ENCODE measurements at places on chromosomes 6 and 20.

GRCh38 chr6:2976060-2976459 lies 4.7 kb upstream of the SERPINB6 start:
- DNase-seq: no peak

DNA sequence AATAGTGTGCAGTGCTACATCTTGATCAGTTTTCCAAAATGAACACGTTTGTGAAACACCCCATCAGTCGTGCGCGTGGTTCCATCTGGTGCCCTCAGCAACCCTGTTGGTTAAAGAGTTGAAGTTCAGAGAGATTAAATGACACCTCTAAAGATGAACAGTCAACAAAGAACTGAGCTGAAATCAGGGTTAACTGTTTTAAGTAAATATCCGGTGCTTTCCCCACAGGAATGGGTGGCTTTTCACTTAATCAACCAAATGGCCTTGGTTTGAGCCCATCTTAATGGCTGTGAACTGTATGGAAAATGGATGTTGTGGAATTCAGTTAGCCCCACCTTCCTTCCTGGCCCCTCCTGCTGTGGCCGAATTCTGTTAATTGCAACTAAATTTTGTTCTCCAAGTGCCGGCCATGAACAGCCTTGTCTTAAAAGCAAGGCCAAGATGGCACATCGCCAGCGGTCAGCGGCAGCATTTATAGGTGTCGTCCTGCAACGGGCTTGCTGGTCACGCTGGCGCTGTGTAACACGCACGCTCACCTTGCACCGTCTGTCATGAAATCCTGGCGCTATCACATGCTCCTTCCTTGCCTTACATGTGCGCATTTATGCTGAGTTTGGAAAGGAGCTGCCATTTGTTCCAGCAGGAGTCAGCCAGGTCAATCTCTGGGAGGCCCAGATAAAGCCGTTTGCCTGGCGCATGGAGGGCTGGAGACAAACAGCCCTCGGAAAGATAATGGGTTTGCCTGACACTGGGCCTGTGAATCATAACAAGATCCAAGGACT lies 164.5 kb downstream of the ERMARD start:
- DNase-seq: no peak

- DNase-seq: no peak
Observed at GRCh38 chr6:128259029-128259724, 261.2 kb downstream of the PTPRK start.

GRCh38 chr6:118565311-118565960 lies 17.3 kb downstream of the PLN start:
- DNase-seq: no peak

DNA sequence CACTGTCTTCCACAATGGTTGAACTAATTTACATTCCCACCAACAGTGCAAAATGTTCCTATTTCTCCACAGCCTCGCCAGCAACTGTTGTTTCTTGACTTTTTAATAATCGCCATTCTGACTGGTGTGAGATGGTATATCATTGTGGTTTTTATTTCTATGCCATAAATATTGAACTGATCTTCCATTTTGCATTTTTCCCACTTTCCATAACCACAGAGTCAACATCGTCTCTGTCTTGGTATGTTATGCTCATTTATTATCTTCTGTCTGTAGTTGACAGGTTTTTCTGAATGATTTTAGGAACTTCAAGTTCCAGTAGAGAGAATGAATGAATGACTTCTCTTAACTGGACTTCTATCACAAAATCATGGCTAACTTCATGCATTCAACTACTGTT lies 259.8 kb downstream of the UST start:
- DNase-seq: no peak

DNA sequence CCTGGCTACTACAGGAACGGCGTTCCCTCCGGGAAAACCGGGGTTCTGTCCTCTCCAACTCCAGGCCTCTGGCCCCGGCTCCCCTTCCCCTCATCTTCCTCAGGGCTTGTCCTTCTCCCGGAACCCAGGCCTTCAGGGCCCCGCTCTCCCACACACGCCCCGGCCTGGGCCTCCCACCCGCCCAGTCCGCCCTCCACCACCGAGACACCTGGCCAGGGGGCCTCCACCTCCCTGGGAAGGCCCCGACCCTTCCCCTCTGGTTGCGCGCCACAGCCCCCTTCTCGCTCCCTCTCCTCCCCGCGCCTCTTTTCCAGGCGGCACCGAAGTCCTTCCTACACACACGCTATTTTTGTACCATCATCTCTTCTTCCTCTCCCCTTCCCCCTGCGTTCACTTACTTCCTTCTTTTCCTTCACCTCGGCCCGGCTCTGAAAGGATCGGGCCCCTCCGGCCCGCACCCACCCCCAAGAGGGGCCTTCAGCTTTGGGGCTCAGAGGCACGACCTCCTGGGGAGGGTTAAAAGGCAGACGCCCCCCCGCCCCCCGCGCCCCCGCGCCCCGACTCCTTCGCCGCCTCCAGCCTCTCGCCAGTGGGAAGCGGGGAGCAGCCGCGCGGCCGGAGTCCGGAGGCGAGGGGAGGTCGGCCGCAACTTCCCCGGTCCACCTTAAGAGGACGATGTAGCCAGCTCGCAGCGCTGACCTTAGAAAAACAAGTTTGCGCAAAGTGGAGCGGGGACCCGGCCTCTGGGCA lies 1.3 kb upstream of the SIRPA start:
- peak; percentile 27 for DNase-seq

DNA sequence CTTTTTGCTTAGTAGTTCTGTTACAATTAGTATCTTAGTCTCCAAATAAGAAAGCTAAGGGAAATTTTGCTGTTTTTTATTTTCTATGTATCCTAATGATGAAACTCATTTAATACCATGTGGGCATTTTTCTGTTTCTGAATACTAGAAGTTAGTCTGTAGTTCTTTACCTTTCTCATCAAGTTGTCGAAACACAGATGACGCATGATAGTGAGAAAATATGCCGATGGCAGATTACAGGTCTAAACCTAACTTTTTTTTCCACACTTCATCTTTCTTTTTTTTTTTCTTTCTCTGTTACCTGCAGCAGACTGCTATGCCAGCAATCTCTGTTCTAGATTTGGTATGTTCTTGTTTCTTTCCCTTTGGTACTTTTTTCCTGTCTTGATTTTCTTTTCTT lies 43.3 kb upstream of the KIF25 start:
- DNase-seq: no peak

DNA sequence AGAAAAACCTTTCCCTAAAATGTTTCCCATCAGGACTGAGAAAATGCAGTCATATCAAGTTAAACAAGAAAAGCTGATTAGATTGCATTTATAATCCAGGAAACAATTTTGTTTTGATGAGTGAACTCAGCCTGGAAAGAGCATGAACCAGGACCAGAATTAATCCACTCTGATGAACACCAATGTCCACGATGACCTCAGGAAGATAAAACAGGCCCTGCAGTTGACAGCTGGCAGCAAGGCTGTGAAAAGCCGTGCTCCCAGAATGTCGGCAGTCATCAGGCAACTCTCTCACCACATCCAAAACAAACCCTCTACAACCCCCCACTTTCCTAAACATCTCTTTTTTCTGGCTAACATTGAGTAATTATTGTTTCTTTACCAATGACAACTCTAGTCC lies 74.0 kb upstream of the PROKR2 start:
- DNase-seq: no peak

DNA sequence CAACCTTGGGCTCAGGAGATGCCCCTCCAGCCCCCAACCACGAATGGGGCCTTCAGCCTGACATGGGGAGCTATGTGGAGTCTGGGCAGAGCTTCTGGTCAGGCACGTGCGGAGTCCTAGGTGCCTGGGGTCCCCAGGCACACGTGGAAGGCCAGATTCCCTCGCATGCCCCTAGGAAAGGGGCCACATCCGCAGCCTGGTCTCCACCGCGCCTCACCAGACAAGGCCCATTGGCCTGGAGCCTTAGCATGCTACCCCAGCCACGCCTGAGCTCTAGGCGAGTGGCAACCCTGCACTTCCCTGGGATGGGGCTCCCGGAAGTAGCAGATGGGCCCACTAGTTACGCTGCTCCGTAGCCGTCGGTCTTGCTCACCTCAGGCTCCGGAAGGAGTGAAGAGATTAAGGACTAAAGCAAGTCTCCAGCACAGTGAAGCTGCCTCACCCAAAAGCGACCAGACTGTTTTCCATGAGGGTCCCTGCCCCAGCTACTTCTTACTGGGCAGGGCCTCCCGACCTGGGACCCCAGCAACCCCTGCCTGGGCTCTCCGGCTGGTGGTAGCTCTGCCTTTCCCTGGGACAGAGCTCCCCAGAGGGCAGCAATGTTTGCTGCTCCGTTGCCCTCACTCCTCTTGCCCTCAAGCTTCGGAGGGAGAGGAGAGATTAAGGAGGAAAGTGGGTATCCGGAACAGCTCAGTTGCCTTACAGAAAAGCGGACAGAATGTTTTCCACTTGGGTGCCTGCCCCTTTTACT lies 93.2 kb upstream of the IMPG1 start:
- no peak for DNase-seq

GRCh38 chr20:61775423-61775822 lies 290.3 kb downstream of the TAF4 start:
- DNase-seq: no peak

- no peak for DNase-seq
Observed at GRCh38 chr6:169188475-169188874, 65.2 kb downstream of the THBS2 start.

DNA sequence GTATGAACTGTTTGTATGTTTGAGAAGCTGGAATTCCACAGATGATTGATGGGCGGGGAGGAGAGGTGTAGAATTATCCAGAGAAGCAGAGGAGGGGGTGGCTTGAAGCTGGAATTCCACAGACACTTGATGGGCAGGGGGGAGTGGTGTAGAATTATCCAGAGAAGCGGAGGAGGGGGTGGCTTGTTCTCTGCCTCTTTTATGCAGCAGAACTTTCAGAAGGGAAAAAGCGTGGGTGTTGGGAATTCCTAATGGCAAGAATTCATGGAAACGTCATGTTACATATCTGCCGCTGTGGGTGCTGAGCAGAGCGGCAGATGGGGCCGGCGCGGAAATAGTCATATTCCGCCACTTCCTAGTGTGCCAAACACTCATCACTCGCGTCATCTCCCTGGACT lies 167.9 kb upstream of the KCNG1 start:
- no peak for DNase-seq

- no peak for DNase-seq
Observed at GRCh38 chr20:41318271-41318649, 729 bp upstream of the ZHX3 start.

- DNase-seq: no peak
Observed at GRCh38 chr6:112660626-112661025, 313.5 kb downstream of the RFPL4B start.

- no peak for DNase-seq
Observed at GRCh38 chr6:46528961-46529750, 37.9 kb upstream of the RCAN2 start.

DNA sequence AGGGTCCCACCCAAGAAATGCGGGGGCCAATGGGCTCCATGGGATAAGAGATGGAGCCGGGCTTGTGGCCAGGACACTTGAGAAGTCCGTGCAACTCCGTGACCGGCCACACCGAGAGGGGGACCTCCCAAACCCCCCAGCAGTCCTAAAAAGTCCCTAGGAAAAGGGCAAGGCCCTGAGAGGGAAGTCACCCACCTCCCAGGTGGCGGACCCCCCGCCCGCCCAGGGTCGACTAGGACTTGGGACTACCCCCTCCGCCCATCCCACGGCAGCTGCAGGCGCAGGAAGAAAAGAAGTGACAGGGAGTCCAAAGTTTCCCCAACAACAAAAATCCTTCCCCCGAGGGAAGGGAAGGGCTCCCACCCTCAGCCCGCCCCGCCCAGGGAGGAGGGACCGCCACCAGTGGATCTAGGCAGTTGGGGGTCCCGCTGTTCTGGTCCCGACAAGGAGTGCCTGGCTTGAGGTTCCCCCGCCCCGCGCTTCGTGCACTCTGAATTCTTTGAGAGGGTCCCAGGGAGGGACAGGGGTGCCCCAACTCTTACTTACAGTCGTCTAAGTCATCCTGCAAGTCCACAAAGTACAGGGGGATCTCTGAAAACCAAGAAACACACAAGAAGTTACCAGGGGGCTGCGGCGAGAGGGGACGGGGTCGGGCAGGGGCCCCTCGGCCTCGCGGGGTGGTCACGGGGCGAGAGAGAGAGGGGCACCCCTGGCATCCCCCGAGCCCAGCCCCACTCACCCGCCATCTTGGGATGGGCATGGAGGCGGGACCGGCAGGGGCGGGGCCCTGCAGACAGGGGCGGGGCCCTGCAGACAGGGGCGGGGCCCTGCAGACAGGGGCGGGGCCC lies 611 bp upstream of the RAB22A start:
- DNase-seq: no peak

DNA sequence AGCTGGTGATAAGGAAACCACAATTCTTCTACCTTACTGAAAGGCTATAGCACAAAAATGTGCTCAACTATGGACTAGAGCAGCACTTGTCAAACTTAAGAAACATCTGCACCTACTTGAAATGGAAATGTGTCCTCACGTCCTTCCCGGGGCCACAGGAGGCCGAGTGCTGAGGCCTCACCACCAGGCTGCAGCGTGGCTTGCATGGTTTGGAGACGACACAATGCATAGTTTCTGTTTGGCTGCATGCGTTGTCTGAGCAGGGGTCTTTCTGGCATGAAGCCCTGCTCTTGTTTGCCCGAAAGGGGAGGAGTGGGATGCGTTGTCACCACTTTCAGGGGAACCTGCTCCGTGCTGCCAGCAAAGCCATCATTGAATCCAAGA lies 228.8 kb downstream of the TTLL2 start:
- no peak for DNase-seq

DNA sequence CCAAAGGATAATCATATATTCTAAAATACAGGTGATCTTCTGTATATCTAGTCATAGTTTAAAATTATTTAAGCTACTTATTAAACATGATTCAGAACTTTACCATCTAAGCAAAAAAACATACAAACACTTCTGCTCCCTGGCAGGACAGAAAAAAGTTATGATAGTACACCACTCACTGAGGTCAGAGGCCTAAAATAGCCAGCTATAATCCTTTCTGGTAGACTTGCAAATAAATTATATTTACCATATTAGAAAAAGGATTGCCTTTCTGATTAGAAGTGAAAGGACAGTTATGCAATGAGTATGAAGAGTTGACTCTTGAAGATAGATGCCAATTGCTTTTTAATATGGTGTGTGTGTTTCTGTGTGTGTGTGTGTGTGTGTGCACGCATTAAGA lies 207.4 kb downstream of the BMP2 start:
- DNase-seq: no peak

GRCh38 chr20:63544958-63545516 lies 2.5 kb downstream of the SRMS start:
- DNase-seq: no peak

DNA sequence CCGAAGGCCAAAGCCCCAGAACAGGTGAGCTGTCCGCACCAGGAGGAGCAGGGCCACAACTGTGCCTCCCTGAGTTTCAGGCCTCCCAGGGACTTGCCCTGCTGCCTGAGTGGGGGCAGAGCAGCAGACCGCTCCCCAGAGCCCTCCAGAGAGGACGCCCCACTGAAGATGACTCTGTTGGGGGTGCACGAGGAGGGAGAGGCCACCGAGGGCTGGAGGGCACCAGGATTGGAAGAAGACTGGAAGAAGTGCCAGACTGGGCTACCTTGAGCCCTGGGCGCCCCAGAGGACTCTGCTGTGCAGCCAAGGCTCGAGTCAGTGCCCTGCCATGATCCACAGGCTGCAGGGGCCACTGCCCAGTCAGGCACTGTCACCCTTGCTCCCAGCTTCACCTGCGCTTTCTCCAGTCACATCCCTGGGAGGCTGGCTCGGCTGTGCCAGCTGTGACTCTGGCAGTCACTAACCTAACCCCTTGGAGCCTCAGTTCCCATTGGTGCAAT lies 11.3 kb downstream of the CST7 start:
- DNase-seq: no peak
